CD4-positive, alpha-beta T cell treated with Interleukin-17A for 1 hour (primary cell): ENCODE measurements at places on chromosomes 12 and 14.
A peak's percentile ranks its signal among the peaks of the same experiment; 100 is the strongest.

DNA sequence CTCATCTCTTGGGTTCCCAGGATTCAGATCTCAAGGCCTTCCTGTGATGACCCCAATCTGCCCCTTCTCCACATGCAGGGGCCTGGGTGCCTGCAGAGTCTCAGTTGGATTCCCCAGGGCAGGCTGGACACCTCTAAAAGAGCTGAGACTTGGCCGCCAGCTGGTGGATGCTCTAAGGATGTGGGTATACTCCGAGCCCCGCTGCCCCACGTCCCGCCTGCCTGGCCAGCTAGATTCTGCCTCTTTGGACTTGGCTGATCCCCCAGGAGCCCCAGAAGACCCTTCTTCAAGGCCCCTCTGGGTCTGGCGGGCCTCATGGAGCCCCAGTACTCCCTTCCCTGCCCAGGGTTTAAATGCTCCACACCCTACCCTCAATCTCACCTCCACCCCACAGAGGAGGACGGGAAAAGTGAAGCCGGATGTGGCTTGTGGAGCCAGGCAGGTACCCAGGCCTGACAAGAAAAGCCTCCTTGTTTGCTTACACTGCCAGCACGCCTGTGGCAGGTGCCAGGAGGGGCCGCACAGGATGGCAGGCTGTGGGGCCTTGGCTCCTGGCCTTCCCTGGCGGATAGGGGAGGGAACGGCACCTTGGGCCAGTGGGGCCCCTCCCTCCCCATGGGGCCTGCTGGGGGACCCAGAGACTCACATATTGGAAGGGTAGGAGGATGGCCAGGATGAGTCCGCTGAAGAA, 15.1 kb downstream of the FAIM2 start:
- DNase-seq, result no peak

DNA sequence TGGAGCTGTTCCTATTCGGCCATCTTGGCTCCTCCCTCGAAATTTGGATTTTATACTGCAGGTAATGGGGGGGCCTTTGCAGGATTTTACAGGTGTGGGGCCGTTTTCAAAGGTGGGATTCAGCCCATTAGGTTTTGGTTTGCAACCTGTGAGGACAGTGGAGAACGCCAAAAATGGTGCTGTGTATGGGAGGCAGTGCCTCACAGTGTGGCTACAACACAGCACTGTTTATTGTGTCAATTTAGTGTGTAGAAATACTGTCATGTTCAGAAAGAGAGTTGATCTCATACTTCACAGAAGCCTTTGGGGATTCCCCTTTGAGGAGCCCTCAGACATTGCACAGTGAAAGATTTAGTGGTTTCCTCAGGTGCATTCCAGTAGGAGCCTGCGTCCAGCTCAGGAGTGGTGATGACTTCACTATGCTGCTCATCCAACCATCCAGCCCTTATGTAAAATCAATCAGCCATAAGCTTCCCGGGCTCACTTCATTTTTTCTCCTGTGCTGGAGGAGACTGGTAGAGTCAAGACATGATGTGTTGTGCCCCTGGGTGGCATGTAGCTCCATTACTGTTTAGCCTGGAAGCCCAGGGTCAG, 92.7 kb upstream of the PRMT8 start:
- no peak for DNase-seq

GRCh38 chr12:6076776-6077691, 47.4 kb downstream of the VWF start:
- DNase-seq, result no peak

DNA sequence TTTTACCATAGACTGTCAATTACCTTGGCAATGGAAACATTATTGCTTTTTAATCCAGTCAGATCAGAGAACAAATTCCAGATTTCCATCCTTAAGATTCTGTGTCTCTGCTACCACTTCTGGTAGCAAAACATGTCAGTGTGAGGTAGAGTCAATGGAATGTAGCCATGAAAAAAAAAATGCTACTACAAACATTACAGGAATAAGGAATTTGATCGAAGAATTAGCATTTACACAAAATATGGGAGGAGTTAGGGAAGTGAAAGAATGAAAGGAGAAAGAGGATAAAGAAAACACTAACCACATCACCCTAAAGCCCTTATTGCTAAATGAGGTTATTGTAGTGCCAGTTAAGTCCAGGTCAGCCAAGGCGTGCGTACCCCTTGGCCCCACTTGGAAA, 9.2 kb downstream of the MED21 start:
- no peak for DNase-seq

DNA sequence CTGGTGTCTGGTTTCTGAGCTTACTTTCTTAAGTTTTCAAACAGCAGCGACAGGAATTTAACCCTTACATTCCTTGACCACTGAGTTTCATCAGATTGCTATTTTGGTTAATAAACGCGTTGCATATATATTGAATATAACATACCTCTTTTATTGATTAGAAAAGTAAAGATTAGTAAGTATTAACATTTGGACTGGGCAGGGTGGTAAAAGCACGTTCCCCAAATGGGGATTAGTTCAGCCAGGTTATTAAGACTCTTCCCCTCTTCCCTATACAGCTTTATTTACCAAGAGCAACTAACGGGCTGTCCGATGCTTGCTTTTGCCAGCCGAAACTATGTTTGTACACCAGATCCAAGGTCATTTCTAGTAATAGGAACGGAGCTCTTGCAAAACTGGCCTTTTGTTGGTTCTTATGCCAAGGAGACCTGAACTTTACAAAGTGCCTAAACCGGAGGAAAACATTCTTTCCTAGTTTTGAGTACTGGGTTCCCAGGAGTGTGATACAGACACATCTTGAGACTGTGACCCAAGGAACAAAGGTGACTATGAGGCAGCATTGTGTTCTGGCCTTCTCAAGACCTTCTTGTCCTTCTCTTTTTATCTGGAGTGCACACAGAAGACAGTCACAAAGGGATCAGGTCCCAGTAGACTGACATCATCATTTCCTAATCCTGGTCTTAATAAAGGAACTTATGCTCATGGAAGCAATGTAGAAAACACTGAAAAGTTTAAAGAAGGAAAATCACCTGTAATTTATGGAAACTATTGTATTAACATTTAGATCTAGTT, 2.6 kb downstream of the GLRX5 start:
- no peak for DNase-seq

DNA sequence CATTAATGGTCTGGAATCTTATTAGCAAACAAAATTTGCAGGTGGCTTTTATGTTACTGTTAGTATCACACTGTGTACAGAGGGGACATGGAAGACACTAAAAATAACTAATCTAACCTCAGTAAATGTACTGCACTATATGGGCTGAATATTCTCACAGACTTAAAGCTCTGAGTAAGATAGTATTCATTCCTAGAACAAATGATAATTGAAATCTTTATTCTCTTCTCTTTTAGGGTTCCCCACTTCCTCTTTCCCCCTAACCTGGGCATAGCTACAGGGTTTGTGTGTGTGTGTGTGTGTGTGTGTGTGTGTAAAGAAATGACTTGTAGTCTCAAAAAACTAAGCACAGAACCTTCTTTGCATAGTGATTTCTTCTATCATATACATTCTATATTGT, 21.4 kb upstream of the HECTD1 start:
- DNase-seq, result no peak

GRCh38 chr14:90616313-90616712, 199.9 kb downstream of the TTC7B start:
- DNase-seq, result no peak

DNA sequence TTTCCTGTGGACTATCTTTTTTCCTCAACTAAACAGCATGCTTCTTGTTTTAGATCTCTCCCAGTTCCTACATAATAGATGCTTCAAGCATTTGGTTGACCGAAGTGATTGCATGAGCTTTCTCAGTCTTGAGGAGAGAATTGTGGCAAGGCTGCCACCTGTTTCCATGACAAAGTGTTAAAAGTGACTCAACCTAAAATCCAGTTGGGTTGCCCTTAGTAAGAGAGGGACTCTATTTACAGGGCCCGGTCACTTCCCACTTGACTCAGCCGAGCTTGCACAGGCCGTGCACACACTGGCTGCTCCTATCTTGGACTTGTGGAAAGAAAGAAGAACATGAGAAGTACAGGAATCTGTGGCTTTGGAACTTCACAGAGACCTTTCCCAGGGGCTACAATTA, 2.1 kb upstream of the B4GALNT3 start:
- no peak for DNase-seq

GRCh38 chr12:51976376-51977160, 25.1 kb downstream of the ACVR1B start:
- no peak for DNase-seq

- peak; percentile 70 for DNase-seq
Observed at GRCh38 chr12:54701940-54702592, 53.9 kb upstream of the DCD start.

- DNase-seq, result no peak
Observed at GRCh38 chr14:94171208-94171607, 2.9 kb upstream of the PPP4R4 start.

GRCh38 chr14:99708449-99708848, 24.4 kb downstream of the CYP46A1 start:
- no peak for DNase-seq

- DNase-seq, result no peak
Observed at GRCh38 chr12:108855284-108856169, 1.9 kb downstream of the SSH1 start.

DNA sequence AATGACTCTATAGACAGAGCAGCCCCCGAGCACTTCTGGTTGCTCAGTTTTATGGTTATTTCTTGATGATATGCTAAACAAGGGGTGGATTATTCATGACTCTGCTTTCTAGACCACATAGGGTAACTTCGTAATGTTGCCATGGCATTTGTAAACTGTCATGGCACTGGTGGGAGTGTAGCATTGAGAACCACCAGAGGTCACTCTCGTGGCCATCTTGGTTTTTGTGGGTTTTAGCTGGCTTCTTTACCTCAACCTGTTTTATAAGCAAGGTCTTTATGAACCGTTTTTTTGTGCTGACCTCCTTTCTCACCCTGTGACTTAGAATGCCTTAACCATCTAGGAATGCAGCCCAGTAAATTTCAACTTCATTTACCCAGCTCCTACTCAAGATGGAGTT, 1036.2 kb upstream of the FLRT2 start:
- DNase-seq, result no peak

- no peak for DNase-seq
Observed at GRCh38 chr12:2941524-2941923, 17.7 kb upstream of the TEAD4 start.

GRCh38 chr12:104059963-104060362, 4.4 kb upstream of the HCFC2 start:
- DNase-seq, result no peak

DNA sequence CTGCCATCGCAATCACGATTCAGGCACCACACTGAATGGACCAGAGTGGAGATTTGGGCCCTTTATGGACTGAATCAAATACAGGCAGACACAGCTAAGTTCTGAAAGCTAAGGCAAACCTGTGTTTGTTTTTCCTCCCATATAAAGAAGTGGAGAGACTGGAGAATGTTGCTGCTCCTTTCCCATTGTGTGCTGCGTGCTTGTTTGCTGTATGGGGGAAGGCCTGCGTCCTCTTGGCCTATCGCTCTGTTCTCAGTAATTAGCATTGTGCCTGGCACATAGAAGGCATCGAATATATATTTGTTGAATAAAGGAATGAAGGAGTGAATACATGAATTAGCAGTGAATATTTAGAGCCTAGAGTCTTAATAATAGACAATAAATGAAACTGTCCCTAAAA, 12.4 kb downstream of the ST8SIA1 start:
- no peak for DNase-seq

DNA sequence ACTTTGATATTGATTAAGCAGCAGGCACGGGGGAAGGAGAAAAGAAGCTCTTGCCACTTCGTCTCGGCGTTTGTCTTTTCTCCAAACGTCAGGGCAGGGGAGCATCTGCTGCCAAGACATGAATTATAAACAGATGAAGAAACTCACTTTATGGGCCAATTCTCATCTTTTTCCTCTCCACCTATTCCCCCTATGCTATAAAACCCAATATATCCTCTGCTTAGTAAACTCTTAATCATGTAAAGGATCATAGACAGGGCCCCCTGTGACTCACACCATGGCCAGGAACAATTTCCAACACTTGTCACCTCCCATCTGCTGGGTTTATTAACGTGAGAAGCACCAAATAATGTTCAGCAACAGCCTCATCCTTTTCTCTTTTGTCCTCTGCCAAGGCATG, 1092.1 kb upstream of the TMEM132C start:
- no peak for DNase-seq

- no peak for DNase-seq
Observed at GRCh38 chr14:53953828-53954550, 2.6 kb downstream of the BMP4 start.

- DNase-seq, result no peak
Observed at GRCh38 chr14:85084344-85084743, 445.6 kb upstream of the FLRT2 start.

GRCh38 chr12:55057481-55057880, 37.7 kb downstream of the NEUROD4 start:
- DNase-seq, result no peak

DNA sequence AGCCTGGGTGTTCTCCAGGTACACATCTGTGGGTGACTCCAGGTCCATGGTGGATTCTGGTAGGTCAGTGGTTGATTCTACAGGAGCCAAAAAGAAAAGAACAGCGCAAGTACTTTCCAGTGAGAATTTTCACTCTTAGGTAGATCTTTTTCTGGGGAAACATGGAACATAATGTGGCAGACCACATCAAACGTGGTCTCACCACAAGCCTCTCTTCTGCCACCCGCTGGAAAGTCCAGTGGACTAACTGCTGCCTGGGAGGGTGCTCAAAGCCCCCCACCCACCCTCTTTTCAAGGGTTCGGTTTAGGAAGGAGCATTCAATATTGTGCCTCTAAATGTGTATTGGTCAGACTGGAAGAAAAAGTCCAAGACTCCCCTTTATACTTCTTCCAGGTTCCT, 36.1 kb upstream of the PRB2 start:
- DNase-seq, result no peak

DNA sequence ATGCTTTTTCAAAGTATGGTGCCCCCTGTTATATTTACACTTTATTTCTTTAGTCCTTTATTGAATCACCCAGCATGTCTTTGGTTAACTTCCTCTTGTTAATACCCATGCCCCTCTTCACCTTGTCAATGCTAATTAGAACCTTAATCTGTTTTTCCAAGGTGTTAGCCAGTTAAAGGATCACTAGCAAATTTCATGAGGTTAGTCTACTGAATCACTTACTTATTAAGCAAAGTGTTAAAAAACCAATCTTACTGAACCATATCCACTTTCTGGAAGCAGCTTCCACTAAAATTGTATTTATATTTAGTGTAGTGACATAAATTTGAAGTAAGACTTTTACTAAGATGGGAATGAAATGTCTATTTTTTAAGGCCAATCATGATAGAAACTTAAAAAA, 27.9 kb downstream of the TAOK3 start:
- DNase-seq, result no peak

DNA sequence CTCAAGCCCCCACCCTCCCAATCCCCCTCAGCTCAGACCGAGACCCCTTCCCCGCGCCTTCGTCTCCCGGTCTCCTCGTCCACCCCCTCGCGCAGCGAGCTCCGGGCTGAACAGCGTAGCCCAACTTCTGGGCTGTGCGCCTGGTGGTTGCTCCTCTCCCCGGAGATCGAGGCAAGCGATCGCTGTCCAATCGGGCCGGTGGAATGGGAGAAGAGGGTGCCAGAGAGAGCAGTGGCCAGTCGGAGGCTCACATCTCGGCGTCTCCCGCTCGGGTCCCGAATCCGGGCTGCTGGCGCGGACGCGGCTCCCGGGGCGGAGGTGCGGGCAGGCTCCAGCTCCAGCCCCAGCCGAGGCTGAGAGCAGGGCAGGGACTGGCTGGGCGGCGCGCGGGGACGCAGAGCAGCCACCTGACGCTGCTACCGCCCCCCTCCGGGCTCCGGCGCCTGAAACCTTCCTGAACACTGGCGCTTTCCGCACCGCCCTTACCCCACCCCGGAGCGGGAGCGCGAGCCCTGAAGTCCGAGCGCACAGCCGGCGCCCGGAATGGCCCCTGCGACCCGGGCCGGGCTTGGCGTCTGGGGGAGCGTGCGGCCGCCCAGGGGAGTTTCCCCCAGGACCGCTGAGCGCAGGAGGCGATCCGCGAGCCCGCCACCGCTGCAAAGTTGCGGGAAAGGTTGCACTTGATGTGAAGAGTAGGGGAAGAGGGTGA, 508 bp upstream of the KCNH5 start:
- no peak for DNase-seq
